ENCODE measurements at places on chromosomes 12 and 14. TPM values are rescaled to one million over a fixed set of nuclear protein-coding genes. Genes with fewer than 3 reads are reported as not detected.

TROAP gene
- total RNA-seq, result 11.9 TPM

SLC25A21 gene
- 0.73 TPM for total RNA-seq

KRT83 gene
- total RNA-seq, result not detected

B4GALNT3 gene
- total RNA-seq, result under 0.01 TPM

DENND5B gene
- 10.2 TPM for total RNA-seq

PRR4 gene
- 0.73 TPM for total RNA-seq

LIN52 gene
- 8.3 TPM for total RNA-seq

ASIC1 gene
- 1.5 TPM for total RNA-seq

POTEG gene
- not detected for total RNA-seq

TMPRSS12 gene
- not detected for total RNA-seq

GALNT16 gene
- 4.6 TPM for total RNA-seq

TCL1A gene
- not detected for total RNA-seq

CISTR gene
- not detected for total RNA-seq

SYNDIG1L gene
- total RNA-seq, result 0.15 TPM

RASSF9 gene
- total RNA-seq, result 0.87 TPM

PMCH gene
- total RNA-seq, result not detected

CD9 gene
- total RNA-seq, result 475 TPM

TTC5 gene
- total RNA-seq, result 23.1 TPM

DPPA3 gene
- not detected for total RNA-seq

PDZRN4 gene
- not detected for total RNA-seq

PYGL gene
- 90.3 TPM for total RNA-seq

SMOC1 gene
- total RNA-seq, result 1.7 TPM

CCDC177 gene
- total RNA-seq, result under 0.01 TPM

FRMD6 gene
- 312 TPM for total RNA-seq

SCNN1A gene
- total RNA-seq, result not detected

TGFB3 gene
- total RNA-seq, result 8.6 TPM

PGF gene
- 14.8 TPM for total RNA-seq

DENR gene
- total RNA-seq, result 32.7 TPM

Measured in smooth muscle cell of trachea (primary cell).